ENCODE measurements at places on chromosomes 3 and 15. TPM values are rescaled to one million over a fixed set of nuclear protein-coding genes. Genes with fewer than 3 reads are reported as not detected.

DNA sequence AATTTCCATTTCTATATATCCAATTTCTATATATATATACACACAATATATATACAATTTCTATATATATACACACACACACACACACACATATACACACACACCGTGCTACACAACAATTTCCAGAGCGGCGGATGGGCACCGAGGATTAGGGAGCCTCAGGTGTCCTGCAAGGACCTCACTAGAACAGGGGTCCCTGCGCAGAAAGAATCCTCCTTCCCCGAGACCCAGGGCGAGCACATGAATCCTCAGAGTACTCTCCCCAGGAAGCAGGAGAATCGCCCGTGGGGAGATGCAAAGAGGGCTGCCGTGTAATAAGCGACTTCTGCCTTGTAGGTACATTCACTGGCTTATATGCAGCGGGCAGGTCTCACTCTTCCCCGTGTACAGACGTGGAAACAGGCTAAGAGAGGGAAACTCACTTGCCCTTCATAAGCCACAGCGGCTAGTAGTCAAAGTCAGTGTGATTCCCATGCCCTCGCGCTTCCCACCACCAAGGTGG is 467 bp downstream of the PIF1 start:
- peak; percentile 43 for DNase-seq

- peak; percentile 42 for DNase-seq
Measured at GRCh38 chr3:17632401-17633100, 109.9 kb downstream of the TBC1D5 start.

DNA sequence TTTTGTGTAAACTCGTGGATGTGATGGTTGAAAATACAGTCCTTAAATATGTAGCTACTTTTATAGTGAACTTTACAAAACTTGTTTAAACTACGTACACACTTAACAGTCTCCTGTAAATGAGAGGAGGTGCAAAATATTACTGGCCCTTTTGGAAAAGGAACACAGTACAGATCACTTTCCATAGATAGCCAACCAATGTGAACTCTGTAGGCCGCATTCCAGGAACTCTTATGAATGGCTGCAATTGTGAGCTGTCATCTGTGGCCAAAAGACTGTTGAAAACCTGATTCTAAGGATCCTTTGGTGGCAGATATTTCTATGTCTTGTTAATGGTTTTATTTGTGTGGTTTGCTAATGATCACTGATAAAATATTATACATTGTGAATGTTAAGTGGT is 6.2 kb downstream of the TSC22D2 start:
- DNase-seq = no peak

DNA sequence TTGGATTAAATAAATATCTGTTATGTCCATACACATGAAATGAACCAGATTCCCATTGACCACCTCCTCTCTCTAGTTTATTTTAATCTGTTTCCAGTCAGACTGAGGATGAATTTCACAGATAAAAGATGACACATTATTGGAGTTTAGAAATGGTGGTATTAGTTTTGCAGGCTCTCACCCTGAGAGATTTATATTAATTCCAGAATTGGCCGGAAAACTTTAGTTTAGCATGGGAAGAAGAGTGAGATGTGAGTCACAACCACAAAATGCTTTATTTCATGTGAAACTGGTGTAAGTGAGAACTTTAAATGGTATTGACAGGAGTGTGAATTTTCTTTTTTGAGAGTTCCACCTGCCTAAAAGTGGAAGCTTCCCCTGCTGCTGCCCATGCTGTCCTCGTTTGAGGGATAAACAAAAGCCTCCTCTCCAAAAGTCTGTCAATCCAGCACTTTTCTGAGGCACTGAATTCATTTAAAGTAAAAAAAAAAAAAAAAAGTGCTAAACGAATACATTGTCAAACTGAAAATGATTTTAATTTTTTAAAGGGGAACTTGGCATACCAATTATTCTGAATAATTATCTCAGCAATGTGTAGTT is 65.1 kb upstream of the EPHA3 start:
- no peak for DNase-seq

GRCh38 chr3:161508852-161509477 is 12.4 kb downstream of the OTOL1 start:
- DNase-seq = no peak

- DNase-seq = no peak
Measured at GRCh38 chr3:5267252-5267651, 79.7 kb downstream of the EDEM1 start.

FRMD5 gene
- total RNA-seq = 0.25 TPM

- DNase-seq = no peak
Measured at GRCh38 chr3:170751083-170751898, 118.7 kb downstream of the RPL22L1 start.

RNU5B-1 gene
- not detected for total RNA-seq

- DNase-seq = no peak
Measured at GRCh38 chr3:127717357-127718244, 44.8 kb downstream of the ABTB1 start.

RAD18 gene
- 47.4 TPM for total RNA-seq
